ENCODE measurements at places on chromosomes 12 and 14.

DNA sequence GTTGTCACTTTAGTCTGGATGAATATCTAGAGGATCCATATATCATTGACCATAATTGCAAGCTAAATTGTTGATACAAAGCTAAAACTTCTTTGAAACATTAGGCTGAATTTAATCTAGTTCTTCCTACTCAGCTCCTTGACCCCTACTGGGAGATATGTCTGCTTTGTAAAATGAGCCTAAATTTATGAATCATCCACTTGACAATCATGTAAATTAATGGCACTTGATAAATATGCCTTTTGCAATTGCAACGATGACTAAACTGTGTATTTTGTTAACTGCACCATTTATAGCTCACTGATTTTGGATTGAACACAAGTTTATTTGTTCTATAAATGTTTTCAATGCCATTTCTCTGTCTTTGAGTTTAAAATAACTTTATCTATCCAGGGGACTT, 1616.5 kb upstream of the FLRT2 start:
- no peak for DNase-seq

- DNase-seq = no peak
Observed at GRCh38 chr14:68790644-68791077, 2.2 kb downstream of the ZFP36L1 start.

- peak; percentile 79 for DNase-seq
Observed at GRCh38 chr14:22656945-22657731, 13.0 kb upstream of the OR6J1 start.

GRCh38 chr14:102590667-102591099, 1.8 kb upstream of the RCOR1 start:
- no peak for DNase-seq

- no peak for DNase-seq
Observed at GRCh38 chr14:87443787-87444186, 549.2 kb downstream of the GALC start.

GRCh38 chr12:107973950-107974349, 155.1 kb upstream of the WSCD2 start:
- DNase-seq = no peak

GRCh38 chr14:92099802-92100201, 6.6 kb downstream of the ATXN3 start:
- DNase-seq = no peak

DNA sequence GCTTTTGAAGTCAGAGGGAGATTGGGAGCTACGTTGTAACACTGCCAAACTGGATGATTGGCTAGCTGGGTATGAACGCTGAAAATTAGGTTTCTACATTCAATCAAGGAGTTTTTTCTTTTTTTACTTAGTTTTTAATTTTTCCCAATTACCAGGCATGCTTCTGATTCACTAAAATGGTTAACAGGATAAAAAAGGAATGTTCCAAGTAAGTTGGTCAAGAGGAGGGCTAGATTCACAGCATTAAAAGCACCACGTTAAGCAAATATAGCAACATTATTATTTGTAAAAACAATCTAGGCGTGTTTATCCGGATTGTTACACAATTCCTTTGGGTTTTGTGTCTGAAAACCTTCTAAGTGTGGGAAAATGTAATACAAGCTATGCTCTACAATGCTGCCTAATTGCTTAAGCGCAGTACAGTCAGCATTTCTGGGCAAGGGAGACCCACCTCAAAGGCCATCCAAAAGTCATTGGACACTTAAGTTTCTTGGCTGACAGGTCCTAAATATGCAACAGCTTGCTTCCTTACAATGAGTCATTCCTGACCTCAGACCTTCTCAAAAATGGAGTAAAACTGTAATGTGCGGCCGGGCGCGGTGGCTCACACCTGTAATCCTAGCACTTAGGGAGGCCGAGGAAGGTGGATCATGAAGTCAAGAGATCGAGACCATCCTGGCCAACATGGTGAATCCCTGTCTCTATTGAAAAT, 1.2 kb downstream of the RPLP0 start:
- DNase-seq = no peak

- DNase-seq = no peak
Observed at GRCh38 chr12:109088818-109089217, 4.5 kb downstream of the ALKBH2 start.

GRCh38 chr14:63499701-63500250, 43.4 kb downstream of the PPP2R5E start:
- DNase-seq = no peak

GRCh38 chr14:51652168-51653078, 713 bp downstream of the FRMD6 start:
- DNase-seq = no peak

- no peak for DNase-seq
Observed at GRCh38 chr12:81222846-81223592, 145.1 kb downstream of the ACSS3 start.

GRCh38 chr12:113106361-113106760, 29.2 kb downstream of the RASAL1 start:
- DNase-seq = no peak

- no peak for DNase-seq
Observed at GRCh38 chr14:100588671-100589070, 1.5 kb upstream of the BEGAIN start.

- DNase-seq = no peak
Observed at GRCh38 chr12:70779250-70779649, 141.3 kb downstream of the PTPRR start.

- no peak for DNase-seq
Observed at GRCh38 chr12:53105712-53106439, 2.6 kb downstream of the SOAT2 start.

DNA sequence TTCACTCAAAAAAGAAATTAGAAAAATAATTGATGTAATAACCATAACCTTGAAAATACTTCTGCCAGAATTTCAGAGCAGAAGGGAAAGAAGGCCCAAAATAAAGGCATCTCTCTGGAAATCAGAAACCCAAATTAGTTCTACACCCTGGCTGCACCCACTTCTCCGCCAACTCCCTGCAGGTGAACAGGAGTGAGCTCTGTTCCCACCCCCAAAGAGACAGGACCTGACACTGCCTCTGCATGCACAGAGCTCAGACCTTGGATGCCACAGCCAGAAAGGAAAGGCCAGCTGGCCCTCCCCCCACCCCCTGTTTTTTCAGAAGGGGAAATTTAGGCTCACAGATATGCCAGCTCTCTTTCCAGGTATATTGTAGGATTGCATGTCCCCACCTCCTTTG, 228.2 kb downstream of the BCL11B start:
- DNase-seq = no peak

GRCh38 chr12:105721891-105722290, 391.4 kb downstream of the C12orf75 start:
- DNase-seq = no peak

- DNase-seq = no peak
Observed at GRCh38 chr14:64401949-64402348, 13.8 kb downstream of the MTHFD1 start.

DNA sequence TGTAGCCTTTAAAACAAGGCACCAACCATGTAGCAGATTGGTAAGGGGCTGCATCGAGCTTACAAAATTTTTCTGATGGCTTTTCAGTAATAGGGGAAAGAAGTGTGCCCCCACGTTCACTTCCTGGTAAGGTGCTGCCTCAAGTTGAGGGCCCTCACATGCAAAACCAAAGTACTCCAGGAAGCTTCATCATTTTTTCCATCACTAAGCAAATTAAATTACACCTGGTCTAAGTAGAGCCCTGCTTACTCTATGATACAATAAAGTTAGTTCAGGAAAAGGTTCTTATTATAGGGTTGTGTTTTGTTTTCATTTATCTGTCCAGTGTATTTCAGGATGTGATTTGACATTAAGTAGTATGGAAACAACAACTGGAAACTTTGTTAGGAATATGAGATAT, 15.0 kb upstream of the AKAP5 start:
- DNase-seq = no peak

DNA sequence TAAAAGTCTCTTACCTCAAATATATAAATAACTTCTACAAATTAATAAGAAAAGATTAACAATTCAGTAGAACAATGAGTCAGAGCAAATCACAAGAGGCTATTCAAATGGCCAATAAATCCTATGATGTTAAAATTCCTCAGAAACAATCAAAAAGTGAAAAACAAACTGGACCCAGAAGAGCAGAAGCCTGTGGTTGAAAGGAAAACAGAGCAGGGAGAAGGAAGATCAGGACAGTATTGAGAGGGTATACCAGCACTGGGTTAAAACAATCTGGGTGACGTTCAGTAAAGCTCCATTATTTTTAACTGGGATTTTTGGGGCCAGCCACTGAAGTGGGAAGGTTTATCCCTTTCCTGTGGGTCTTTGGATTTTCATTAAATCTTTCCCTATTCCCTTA, 39.7 kb upstream of the PCED1B start:
- DNase-seq = no peak

- no peak for DNase-seq
Observed at GRCh38 chr12:30457621-30458289, 237.9 kb downstream of the IPO8 start.
